Urinary bladder (tissue), 4 donors: ENCODE measurements at places on chromosomes 6 and 20.
A peak's percentile ranks its signal among the peaks of the same experiment; 100 is the strongest.

DNA sequence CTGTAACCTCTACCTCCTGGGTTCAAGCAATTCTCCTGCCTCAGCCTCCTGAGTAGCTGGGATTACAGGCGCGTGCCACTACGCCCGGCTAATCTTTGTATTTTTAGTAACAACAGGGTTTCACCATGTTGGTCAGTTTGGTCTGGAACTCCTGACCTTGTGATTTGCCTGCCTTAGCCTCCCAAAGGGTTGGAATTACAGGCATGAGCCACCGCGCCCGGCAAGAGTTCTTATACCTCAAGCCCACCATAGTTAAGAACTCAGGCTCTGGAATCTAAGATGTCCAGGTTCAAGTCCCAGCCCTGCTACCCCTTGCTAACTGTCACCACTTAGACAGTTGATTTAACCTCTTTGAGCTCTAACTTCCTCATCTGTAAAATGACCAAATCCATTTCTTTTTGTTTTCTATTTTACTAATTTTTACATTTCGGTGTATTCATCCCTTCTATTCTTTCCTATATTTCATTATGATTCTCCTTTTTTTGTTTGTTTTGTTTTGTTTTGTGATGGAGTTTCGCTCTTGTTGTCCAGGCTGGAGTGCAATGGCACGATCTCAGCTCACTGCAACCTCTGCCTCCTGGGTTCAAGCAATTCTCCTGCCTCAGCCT is 104.8 kb upstream of the ZNF217 start:
- no peak for DNase-seq

DNA sequence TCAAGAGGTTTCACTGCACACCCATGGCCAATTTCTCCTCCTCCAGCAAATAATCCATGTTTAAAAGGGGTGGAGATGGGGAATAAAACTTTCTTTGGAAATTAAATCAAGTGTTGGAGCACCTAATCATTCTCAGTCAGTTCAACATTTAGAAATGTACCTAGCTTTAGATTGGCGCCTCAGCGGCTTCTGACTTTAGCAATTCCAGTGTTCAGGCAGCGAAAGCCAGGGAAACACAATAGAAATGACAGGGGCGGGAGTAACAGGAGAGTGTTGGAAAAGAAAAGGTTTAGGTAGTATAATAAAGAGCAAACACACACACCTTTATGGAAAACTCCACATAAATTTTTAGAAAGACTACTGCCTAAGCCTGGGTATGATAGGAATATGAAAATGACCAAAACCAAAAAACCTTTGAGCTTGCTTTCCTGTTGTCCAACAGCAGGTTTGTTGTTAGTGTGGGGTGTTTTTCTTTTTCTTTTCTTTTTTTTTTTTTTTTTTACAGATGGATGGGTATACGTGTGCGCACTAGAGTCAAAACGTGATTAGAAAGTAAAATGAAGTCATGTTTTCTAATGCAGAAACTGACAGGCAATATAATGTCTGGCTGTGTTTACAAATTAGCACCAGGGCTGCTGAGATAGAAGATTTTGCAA is 7.7 kb downstream of the TFAP2A start:
- no peak for DNase-seq

GRCh38 chr20:49323622-49324238 is 45.9 kb upstream of the ZNFX1 start:
- DNase-seq, result peak; percentile 46

- no peak for DNase-seq
These were observed 118.0 kb upstream of the IRAK1BP1 start for GRCh38 chr6:78749326-78749725.

GRCh38 chr6:28632326-28632851 is 106.7 kb downstream of the GPX5 start:
- no peak for DNase-seq

DNA sequence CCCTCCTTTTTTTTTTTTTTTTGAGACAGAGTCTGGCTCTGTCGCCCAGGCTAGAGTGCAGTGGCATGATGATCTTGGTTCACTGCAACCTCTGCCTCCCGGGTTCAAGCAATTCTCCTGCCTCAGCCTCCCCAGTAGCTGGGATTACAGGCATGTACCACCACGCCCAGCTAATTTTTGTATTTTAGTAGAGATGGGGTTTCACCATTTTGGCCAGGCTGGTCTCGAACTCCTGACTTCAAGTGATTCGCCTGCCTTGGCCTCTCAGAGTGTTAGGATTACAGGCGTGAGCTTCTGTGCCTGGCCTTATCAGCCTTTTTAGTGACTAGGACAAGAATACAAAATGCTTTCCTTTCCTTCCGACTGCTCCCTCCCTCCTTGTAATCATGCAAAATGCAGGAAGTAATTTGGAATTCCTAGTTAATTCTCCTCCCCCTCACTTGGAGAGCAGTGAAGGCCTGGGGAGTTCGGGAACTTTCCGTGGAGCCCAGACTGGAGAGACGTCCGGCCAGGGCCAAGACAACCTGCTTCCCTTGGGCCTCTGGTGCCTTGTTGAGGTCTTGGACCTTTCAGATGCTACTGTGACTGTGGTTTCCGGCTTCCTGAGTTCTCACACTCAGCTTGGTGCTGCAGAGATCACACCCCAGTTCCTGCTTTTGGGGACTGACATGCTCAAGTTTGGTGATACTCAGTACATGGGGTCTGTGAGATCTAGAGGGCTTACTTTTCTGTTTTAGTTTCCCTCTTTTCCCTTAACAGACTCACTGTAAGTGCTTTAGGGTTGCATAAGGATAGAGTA is 3.9 kb upstream of the PHF20 start:
- DNase-seq, result no peak

DNA sequence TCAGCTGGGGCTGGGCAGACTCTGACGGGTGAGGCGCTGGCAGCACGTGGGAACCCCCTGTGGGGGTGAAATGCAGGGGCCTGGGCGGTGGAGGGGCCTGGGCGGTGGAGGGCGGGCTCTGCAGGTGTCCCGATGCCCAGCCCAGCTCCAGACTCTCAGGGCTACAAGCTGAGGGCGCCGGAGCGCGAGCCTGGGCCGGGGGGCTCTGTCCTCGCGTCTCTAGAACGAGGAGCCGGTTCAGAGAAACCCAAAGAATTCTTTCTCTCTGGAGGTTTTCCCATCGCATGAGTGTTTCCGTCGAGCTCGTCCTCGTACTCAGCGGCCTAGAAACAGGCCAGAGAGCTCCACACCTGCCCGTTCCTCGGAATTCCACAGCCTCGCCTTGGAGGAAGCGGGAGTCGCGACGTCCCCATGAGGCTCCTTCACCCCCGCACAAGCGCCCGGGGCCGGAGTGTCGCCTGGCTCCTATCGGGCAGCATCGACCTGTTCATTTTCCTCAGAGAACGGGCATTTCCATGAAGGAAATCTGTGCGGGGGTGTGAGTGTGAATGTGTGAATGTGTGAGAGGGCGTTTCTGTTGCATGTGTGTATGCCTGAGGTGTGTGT is 76.9 kb downstream of the SMOC2 start:
- DNase-seq, result no peak

GRCh38 chr6:32933661-32934085 is 7.2 kb downstream of the HLA-DMB start:
- peak; percentile 29 for DNase-seq

GRCh38 chr6:129860908-129861665 is at the start of gene TMEM244:
Gene TMEM244 (minus strand): TSS chr6:129861315. CDS start chr6:129861188, 127 bp downstream.
- no peak for DNase-seq

DNA sequence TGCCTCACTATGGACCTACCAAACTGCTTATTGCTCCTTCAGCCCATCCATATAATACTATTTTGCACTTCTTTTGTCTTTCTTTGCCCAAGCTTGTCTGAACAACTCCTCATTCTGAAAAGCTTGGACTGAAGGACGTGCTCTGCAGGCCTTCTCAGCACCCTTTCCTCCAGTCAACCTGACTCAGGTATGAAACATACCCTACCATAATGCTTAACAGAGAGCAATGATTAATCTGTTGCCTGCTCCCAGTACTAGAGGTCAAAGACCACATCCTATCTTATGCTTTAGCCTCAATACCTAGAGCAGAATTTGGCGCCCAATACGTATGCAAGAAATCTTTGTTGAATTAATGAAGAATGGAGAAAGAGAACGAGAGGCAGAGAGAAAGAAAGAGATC is 55.2 kb downstream of the ATXN1 start:
- no peak for DNase-seq

GRCh38 chr6:53058388-53059195 is 6.6 kb upstream of the FBXO9 start:
- no peak for DNase-seq

- no peak for DNase-seq
These were observed 11.0 kb downstream of the TBPL1 start for GRCh38 chr6:133964052-133964451.

GRCh38 chr20:49832632-49833327 is 20.2 kb downstream of the SLC9A8 start:
- DNase-seq, result no peak

- DNase-seq, result no peak
These were observed 199.0 kb downstream of the DLL1 start for GRCh38 chr6:170091639-170092579.

DNA sequence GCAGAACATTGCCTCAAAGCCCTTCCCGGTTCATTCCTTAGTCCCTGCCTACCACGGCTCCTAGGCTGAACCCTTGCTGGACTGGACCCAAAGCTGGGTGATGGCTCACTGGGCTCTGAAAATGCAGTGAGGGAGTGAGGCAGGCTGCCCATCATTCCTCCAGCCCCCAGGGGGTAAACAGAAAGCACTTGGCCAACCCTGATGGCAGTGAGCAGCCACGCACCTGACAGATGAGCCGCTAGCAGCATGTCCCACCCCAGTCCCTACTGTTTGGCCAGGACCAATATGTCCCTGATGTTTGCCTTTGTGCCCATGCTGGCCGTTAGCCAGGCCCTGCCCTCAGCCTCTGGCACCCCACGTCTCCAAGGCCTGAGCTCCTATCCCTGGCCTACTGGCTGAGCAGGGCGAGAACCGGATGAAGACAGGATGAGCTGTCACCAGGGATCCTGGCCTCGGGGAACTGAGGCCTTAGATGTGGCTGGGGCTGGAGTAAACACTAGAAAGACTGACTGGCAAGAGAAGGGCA is 19.4 kb upstream of the BAK1 start:
- DNase-seq, result no peak

- DNase-seq, result no peak
These were observed 105.9 kb downstream of the GJA10 start for GRCh38 chr6:89999945-90000825.

- no peak for DNase-seq
These were observed 211.1 kb upstream of the KCNQ5 start for GRCh38 chr6:72410769-72411168.

- DNase-seq, result no peak
These were observed 71.2 kb downstream of the COL19A1 start for GRCh38 chr6:69937402-69938136.

- DNase-seq, result no peak
These were observed 40.5 kb downstream of the DYNLT1 start for GRCh38 chr6:158604048-158604406.

DNA sequence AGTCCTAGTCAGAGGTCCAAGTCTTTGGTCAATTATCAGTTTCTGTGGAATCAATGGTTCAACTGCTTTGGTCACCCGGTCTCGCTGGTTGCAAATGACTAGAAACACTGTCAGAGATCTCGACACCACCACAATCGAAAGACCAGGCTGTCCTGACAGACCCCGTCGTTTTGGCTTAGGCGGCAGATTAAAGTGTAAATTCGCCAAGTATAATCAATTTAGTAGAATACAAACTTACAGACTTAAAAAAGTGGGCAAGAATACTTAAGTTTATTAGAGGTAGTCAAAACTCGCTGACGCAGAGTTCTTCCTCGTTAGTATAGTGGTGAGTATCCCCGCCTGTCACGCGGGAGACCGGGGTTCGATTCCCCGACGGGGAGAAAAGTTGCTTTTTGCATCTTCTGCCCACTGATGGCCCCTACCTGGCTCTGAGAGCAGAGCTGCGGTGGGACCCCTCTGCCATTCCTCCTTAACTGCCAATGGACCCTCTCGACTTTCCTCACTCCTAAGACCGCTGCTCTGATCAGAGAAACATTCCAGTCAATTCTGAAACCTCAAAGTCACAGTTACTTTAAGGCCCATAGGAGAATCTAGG is 30.6 kb upstream of the ZNF184 start:
- DNase-seq, result peak; percentile 68

DNA sequence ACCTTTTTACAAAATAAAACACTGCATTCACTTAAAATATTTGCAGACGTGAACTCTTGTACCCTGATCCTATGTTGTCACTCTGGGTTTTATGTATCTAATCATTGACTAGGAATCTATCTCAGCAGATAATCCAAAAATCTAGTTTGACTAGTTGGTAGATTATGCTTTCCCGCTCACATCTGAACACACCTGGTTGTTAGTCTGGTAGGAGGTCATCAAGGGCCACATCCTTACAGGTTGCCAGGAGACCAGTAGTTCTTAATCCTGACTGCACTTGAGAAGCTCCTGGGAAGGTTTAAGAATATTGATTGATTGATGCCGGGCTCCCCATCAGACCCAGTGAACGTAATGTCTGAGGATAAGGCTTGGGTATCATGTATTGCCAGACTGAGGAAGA is 104.4 kb downstream of the MTHFD1L start:
- no peak for DNase-seq

DNA sequence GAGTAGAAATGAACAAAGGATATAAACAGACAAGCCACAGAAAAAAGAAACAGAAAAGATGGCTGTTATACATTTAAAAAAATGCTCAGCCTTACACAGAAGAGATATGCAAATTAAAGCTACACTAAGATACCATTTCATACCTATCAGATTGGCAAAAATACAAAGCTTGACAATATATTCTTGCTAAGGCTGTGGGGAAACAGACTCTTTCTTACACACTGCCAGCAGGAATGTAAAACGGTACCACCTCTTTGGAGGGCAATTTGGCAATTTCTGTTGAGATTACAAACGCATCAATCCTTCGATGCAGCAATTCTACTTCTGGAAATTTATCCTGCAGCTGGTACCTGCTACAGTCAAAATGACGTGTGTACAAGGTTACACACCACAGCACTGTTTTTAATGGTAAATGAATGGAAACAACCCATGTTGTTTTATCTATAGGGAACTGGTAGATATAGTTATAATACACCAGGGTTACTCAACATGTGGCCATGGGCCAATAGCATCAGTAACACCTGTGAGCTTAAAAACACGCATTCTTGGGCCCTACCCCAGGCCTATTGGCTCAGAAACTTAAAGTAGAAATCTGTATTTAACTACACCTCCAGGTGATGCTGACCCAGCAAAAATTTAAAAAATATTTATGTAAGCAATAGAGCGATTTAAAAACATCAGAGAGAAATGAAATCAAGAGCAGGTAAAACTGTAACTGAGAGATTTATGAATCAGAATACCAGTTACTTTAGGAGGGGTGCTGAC is 53.3 kb downstream of the TRAM2 start:
- DNase-seq, result no peak

DNA sequence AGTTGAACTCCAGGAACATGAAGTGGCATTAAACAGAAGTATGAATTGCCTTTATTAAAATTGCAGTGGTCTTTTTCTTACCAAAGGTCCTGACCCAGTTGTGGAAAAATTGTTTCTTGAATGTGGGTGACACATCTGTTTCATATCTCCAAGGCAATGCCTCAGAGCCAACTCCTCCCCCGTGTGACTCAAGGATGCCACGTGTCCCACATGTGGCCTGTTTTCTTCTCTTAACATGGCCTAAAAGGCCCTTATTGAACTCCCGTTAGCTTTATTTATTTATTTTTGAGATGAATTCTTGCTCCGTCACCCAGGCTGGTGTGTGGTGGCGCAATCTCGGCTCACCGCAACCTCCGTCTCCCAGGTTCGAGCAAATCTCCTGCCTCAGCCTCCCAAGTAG is 128.4 kb upstream of the ESR1 start:
- no peak for DNase-seq
